GM04504 (cell line): ENCODE measurements at places on chromosomes 16 and 17.

- DNase-seq: no peak
Measured at GRCh38 chr16:54048586-54049495, 237.7 kb downstream of the IRX3 start.

DNA sequence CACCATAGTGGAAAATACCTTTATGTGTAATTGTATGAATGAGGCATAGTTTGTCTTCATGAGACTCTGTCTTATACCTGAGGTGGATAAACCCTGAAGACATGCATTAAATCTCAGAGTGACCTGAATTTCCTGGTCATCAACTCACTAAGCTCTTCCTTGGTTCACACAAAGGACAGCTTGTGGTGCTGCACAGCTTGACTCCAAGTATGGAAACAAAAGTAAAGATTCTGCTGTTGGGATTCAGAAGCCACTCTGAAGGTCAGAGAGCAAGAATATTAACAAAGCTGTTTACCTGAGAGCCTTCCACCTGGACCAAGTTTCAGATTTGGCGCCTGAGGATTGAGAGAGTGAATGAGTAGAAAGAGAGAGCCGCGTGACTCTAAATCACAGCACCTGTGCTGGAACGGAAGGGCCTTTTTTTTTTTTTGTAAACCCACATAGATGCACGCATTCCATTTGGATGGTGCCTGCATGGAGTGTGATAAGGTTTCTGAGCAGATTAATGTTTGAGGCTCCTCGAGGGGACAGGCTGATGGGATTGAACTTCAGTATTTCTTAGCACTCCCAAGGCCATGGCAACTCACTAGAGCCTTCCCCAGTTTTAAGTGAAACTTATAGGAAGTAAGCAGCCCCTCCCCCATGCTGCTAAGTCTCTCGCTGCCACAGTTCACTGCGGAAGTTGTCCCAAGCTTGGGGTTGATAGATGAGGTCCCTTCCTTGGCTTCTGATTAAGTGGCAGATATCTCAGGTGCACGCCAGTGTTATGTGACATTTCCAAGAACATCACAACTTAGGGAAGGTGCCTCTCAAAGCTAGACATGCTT is 28.7 kb downstream of the CALB2 start:
- no peak for DNase-seq

- no peak for DNase-seq
Measured at GRCh38 chr17:72967977-72968585, 124.4 kb downstream of the SLC39A11 start.

DNA sequence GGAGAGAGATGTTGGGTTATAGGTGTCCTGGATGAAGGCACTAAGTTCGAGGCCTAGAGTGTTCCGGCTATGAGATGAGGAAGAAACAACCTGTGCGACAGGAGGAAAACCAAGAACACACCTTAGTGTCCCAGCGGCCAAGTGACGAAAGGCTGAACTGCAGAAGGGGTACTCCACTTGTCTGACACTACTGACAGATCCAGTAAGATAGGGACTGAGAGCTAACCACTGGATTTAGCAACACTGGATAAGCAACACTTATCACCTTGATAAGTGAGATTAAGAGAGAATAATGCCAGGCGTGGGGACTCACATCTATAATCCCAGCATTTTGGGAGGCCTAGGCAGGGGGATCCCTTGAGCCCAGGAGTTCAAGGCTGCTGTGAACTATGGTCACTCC is 7.1 kb downstream of the XPO6 start:
- no peak for DNase-seq

GRCh38 chr17:73821665-73822064 is 177.4 kb upstream of the SDK2 start:
- no peak for DNase-seq

- DNase-seq: no peak
Measured at GRCh38 chr17:44561237-44561623, 3.9 kb downstream of the FZD2 start.

GRCh38 chr17:77872199-77872598 is 86.3 kb upstream of the TNRC6C start:
- no peak for DNase-seq

- DNase-seq: no peak
Measured at GRCh38 chr16:970386-970765, 408 bp downstream of the LMF1 start.

DNA sequence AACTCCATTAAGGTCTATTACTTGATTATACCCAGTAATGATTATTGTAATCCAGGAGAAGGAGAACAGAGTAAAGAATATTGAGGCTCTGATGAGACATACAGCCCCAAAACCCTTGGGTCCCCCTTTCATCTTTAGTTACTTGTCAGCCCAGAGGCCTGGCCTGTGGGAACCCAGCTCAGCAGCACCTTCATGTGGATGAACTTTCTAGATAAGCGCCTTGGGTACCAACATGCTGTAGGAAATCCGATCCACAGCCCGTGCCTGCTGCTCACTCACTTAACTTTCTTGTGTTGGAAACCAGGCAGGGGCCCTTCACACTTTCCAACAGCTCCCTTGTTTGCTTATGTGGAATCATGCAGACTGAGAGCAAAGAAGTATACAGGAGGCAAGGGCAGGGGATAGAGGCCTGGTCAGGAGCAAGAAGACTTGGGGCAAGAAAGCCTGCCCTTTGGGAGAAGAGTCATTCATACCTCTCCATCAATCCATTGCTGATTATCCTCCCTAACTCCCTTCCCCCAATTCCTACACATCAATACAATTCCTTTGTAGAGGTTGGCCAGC is 64.0 kb upstream of the SOX9 start:
- no peak for DNase-seq

DNA sequence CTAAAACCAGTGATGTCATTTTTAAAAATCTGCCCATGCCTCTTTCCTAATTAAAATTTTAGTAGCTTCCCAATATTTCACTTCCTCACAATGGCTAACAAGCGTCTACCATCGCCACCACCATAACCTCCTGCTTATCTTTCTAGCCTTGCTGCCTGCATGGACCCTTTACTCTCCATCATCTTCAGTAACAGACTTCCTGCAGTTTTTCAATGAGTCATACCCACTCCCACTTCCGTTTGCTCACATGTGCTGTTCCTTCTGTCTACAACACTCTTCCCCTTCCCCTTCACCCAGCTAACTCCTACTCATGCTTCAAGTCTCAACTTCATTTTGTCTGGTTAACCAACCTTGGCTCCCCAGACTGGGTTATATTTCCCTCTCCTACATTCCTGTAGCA is 12.8 kb upstream of the SKAP1 start:
- DNase-seq: no peak

DNA sequence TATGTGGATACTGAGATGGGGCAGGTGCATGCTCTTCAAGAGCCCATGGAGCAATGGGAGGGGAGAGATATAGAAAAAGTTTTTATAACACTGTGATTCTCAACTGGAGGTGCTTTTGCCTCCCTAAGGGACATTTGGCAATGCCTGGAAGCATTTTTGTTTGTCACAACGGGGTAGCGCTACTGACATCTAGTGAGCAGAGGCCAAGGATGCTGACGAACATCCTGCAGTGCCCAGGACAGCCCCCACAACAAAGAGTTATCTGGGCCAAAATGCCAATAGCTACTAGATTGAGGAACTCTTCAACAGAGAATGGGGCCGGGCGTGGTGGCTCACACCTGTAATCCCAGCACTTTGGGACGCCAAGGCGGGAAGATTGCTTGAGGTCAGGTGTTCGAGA is 67.2 kb upstream of the CLEC3A start:
- DNase-seq: no peak

DNA sequence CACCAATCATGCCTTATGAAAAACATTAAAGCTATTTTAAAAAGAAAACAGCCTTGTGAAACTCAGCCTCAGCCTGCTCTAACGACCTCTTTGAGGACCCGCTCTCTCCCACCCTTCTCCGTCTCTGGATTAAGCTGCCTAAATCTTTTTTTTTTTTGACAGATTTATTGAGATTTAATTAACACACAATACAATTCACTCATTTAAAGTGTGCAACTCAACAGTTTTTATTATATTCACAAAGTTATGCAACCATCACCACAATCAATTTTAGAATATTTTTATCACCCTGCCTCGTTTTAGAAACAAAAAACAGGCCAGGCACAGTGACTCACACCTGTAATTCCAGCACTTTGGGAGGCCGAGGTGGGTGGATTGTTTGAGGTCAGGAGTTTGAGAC is 8.4 kb downstream of the CDR2L start:
- DNase-seq: no peak

GRCh38 chr16:30747331-30747730 is 894 bp upstream of the PHKG2 start:
- DNase-seq: peak; percentile 32

GRCh38 chr16:47612711-47613110 is 151.6 kb downstream of the PHKB start:
- DNase-seq: no peak

- DNase-seq: no peak
Measured at GRCh38 chr17:72996791-72997190, 95.7 kb downstream of the SLC39A11 start.

- DNase-seq: no peak
Measured at GRCh38 chr16:52953215-52953614, 99.5 kb downstream of the CHD9NB start.

DNA sequence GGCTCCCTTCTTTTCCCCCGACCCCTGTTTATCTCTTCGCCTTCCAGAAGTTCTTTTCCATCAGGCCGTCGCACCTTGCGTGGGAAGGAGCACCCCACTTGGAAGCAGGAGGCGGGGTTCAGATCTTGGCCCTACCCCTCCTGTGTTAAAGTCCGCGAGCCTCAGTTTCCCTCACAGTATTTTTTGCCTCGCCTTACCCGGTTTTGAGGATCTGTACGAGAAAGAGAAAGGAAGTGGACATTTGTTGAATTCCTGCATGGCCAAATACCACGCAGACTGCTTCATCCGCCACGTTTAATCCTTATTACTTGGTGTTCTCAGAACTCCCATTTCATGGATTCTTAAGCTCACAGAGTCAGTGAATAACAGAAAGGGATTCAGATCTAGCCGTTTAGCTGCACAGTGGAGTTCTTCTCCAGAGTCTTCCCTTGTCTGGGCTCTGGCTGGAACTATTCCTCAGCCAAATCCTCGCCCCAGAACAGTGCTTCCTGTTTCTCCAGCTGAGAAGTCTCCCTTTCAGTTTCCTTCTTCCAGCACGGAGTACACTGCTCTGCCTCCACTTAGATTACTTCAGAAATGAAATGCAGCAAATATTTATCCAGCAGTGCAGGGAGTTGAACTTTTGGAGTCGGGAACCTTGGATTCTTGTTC is 590 bp downstream of the TMEM219 start:
- no peak for DNase-seq

DNA sequence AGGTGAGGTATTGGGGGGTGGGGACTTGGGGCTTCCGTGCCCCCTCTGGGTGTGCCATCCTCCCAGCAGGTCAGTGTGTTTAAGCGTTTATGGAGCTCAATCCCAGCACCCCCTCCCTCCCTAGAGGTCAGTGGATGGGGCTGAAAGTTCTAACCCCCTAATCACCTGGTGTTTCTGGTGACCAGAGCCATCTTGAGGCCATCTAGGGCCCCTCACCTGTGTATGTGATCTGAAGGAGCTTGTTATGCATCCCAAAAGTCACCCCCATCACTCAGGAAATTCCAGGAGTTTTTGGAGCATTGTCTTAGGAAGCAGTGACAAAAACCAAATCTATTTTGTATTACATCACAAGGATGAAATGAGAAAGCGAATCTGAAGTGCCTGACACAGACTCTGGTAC is 67.8 kb upstream of the NOL11 start:
- no peak for DNase-seq

- no peak for DNase-seq
Measured at GRCh38 chr17:73976147-73976546, 227.3 kb upstream of the RPL38 start.

GRCh38 chr17:27609611-27610303 is 21.2 kb upstream of the LGALS9 start:
- DNase-seq: no peak

DNA sequence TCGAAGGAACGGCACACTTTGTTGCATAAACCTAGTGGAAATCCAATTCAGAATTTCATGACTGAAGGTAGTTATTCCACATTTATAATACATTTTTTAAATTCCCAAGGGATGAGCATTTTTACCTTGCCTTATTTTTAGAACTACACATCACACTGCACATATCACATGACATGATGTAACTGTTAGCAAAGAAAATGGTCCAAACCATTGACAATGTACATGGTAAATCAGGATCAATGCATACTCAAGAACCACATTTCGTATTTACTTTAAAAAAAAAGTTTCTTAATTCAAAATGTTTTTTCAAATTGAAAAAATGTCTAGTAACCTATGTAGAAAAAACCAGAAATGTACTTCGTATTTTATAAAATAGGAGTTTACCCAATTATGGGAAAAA is 2.5 kb downstream of the KANSL1 start:
- no peak for DNase-seq

GRCh38 chr17:41510251-41511065 is 5.0 kb upstream of the KRT13 start:
- no peak for DNase-seq

DNA sequence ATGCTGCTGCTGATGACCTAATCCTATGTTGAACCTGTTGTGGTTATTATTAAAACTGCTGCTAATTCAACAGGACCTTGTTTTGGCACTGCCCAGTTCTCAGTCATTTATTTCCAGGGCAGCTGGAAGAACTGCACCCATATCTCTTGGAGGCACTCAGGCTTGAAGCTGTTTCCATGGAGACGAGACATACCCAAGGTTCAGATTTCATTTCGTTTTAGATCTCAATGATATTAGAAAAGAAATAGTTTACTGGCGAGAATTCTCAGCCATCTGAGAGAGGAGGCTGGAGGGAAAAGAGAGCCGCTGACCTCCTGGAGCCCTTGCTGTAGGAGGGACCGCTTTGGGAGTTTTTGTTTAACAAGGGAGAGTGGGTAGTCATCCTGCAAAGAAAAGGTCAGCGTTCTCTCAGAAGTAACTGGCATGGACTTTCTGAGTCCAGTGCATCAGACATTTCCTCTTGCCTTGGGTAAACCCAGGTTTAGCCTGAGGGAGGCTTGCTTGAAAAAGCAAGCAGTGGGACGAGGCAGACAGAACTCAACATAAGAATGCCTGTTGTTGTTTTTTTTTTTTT is 75.4 kb downstream of the YPEL2 start:
- DNase-seq: no peak

GRCh38 chr16:49590166-49590871 is 216.7 kb downstream of the C16orf78 start:
- no peak for DNase-seq

DNA sequence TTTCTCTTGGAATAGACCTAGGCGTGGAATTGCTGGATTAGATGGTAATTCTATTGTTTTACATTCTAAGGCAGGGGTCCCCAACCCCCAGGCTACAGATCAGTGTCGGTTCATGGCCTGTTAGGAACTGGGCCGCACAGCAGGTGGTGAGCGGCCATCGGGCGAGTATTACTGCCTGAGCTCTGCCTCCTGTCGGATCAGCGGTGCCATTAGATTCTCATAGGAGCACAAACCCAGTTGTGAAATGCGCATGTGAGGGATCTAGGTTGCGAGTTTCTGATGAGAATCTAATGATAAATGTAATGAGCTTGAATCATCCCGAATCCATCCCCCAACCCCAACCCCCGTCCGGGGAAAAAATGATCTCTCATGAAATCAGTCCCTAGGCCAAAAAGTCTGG is 23.0 kb downstream of the NLRC5 start:
- DNase-seq: no peak
